Activated naive CD4-positive, alpha-beta T cell (primary cell): ENCODE measurements at places on chromosomes 16 and 17.
A peak's percentile ranks its signal among the peaks of the same experiment; 100 is the strongest.

GRCh38 chr17:62791235-62791734 is 16.8 kb downstream of the MARCHF10 start:
- no peak for DNase-seq

- DNase-seq: no peak
Measured at GRCh38 chr17:2852221-2852620, 56.0 kb downstream of the RAP1GAP2 start.

- DNase-seq: no peak
Measured at GRCh38 chr16:66617728-66618127, 13.2 kb downstream of the CMTM3 start.

DNA sequence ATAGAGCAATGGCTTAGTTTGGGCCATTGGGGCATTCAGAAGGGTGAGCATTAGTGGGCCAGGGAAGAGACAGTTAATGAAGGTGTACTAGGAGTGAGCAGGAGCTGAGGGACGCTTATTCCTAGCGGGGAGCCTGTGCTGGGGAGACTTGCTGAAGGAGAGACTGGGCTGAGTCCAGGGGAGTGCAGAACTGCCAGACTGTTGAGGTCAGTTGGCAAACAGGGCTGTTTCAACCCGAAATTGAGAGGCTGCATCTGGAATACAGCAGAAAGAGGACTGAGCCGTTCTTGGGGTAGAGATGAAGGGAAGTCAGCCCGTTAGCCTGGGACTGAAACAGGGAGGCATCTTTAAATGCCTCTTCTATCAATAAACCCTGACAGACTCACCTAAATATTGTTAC is 33.2 kb downstream of the MAP2K6 start:
- DNase-seq: no peak

DNA sequence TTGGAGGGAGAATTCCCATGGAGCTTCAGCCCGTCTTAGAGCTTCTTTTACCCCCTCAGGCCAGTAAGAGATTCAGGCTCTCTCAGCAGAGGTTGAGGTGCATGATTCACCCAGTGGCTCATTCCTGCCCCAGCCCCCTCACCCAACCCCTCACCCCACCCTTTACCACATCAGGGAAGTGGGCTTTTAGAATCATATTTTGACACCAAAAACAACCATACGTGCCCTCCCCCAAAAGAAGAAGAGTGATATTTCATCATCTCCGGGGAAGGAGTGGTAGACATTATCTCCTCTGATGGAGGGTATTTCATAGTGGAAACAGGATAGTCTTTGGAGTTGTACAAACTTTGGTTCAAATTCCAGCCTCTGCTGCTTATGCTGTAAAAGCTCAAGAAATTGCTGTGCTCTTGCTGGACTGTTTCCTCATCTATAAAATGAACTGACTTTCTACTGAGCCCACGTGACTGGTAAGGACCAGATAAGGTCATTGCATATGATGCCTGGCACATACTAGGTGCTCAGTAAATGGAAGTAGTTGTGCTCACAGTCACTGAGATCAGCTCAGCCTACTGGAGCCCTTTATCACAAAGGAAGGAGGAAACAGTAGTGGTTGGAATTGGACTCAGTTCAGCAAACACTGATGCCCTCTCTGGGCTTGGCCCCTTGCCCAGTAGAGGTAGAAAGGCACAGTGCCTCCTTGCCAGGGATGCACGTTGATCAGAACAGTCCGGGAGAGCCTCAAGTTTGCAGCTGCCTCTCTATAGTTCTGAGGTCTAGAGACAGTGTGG is 18.3 kb upstream of the CCL5 start:
- no peak for DNase-seq

- no peak for DNase-seq
Measured at GRCh38 chr17:35817196-35817595, 7.9 kb downstream of the TAF15 start.

DNA sequence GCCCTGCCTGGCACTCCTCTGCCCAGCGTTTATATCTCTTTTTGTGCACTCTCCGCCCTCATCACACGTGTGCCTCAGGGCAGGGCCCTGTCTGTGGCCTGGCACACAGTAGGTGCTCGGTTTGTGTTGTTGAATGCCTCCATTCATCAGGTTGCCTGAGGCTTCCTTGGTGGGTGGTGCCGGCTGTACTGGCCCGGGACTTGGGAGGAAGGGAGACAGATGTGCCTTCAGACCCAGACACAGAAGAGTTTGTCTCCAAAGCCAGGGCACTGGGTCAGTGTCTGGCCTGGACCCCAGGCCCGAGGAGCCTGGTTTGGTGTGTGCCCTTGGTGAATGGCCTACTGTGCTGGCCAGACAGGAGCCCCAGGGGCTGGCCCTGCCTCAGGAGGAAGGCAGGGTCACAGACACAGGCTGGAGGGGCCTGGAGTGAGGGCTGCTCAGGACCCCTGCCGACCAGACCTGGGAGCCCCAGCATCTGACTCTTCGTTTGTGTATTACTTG is 71.6 kb downstream of the RAI1 start:
- no peak for DNase-seq

DNA sequence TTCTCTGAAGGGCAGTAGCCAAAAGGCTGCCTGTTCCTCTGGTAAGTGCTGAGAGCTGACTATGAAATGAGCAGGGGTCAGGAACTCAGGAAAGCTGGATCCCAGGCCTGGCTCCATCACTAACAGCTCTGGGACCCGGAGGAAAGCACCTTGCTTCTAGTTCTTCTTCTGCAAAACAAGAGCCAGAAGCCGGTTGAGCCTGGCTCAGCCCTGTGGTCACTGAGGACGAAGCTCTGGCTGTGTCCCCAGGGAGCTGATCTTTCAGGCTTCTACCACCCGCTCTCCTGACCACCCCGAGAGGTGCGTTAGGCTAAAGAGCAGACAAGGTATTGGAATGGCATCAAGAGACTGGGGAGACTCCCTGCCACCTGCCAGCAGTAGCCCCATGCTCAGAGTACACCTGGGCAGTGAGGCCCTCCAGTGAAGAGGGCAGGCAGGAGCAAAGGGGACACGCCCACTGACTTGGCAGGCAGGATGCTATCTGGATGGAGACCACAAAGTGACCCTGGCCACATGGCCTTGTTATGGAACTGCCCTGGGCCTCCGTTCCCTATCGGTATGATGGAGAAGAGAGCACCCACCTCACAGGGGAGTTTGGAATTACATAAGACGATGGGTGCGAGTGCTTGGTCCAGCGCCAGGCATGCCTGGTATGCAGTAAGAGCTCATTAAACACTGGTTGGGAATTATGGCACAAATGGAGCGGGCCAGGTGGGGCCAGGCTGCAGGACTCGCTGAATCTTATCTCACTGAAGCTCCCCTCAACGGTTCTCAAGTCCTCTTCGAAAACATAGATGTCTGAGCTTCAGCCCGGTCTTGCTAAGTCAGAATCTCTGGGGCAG is 61.4 kb downstream of the COG7 start:
- DNase-seq: no peak

- no peak for DNase-seq
Measured at GRCh38 chr16:62846399-62847057, 810.3 kb upstream of the CDH8 start.

GRCh38 chr17:16593356-16594102 is 24.5 kb upstream of the ZNF287 start:
- DNase-seq: no peak

DNA sequence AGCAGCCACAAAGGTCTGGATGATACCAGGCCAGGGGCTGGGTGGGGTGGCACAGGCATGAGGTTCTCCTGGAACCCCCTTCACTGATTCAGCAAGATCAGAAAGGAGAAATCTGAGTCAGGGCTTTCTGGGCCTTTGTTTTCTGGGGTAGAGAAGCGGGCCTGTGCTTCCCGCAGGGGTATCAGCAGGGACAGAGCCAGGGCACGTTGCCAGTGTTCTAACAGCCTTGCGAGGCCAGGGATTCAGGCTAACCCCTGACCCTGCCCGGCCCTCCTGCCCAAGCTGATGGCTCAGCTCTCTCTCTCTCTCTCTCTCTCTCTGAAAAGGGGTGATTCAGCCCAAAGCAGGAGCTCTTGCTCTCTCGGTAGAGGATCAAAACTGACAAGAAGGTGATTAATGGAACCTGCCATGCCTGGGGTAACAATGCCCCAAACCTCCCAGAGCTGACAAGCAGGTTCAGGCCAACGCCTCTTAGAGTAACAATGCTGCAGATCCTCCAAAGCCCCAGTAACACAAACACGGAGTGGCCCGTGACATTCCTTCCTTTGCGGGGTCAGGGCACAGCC is 2.0 kb upstream of the KRT13 start:
- DNase-seq: no peak

- DNase-seq: peak; percentile 20
Measured at GRCh38 chr16:3963203-3963602, 82.7 kb upstream of the CREBBP start.

DNA sequence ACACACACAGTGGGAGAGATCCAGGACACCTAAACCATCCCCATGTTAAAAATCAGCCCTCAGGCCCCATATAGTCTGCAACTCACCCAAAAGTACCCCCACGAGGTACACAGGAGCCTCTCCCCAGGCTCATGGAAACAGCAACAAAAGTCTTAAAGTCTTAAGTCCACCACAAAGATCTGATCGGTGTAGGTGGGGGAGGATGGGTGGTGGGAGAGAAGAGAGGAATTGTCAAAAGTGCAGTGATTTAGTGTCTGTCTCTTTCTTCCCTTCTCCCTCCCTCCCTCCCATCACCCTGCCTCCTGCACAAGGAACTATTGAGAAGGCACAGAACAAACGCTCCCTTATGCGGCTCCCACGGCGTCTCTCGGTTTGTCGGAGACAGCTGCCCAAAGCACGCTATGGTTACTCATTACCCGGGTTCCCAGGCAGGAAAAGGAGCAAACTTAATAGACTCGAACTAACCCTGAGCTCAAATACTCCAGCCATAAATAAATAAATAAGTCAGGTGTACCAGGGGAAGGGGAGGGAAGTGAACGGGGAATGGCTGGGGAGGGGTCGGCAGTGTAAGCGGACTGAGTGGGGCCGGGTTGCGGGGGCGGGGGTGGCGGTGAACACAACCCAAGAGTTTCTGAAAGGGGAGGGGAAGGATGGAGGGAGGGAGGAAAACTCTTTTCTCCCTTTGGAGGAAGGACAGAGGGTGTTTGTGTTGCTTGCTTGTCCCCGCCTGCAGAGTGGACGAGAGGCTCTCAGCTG is 477.4 kb downstream of the SLC39A11 start:
- no peak for DNase-seq
